Activated naive CD4-positive, alpha-beta T cell (primary cell): ENCODE measurements at places on chromosomes 2 and 18.
A peak's percentile ranks its signal among the peaks of the same experiment; 100 is the strongest.

GRCh38 chr2:146917431-146918042 is 927.3 kb upstream of the ACVR2A start:
- no peak for DNase-seq

- DNase-seq: no peak
Observed at GRCh38 chr2:136858656-136859055, 93.3 kb downstream of the THSD7B start.

DNA sequence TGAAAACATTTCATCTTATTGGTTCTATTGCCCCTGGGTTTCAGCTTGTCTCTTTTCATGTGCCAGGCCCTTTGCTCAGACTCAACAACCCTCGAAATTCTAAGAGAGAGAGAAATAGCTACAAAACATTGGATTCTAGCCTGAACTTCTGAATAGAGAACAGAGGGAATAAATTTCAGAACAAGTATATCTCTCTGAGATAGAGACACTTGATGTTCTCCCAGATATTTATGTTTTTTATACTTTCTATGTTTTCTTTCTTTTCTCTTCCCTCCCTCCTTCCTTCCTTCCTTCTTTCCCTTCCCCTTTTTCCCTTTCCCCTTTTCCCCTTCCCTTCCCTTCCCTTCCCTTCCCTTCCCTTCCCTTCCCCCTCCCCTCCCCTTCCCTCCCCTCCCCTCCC is 279.5 kb upstream of the SPRED2 start:
- no peak for DNase-seq

- DNase-seq: no peak
Observed at GRCh38 chr2:168798888-168799410, 3.5 kb upstream of the NOSTRIN start.

- DNase-seq: no peak
Observed at GRCh38 chr2:151043484-151043883, 218.2 kb downstream of the RBM43 start.

DNA sequence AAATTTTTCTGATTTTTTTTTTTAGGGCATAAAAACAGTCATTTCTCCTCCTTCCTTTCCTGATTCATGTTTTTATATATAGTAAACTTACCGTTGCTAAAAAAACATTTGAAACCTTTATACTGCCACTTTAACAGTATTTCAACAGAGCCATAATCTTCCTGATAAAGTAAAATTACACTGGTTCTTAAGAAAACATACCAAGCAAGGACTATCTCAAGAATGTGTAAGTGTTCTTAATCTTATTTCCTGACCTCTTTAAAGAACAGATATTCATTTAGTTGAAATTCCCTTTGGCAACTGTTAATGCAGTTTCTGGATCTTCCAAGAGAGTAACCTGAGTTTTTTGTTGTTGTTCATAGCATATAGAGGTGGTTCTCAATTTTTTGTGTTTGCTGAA is 26.6 kb upstream of the COLEC12 start:
- no peak for DNase-seq

- no peak for DNase-seq
Observed at GRCh38 chr2:240237609-240238174, 97.2 kb upstream of the OTOS start.

DNA sequence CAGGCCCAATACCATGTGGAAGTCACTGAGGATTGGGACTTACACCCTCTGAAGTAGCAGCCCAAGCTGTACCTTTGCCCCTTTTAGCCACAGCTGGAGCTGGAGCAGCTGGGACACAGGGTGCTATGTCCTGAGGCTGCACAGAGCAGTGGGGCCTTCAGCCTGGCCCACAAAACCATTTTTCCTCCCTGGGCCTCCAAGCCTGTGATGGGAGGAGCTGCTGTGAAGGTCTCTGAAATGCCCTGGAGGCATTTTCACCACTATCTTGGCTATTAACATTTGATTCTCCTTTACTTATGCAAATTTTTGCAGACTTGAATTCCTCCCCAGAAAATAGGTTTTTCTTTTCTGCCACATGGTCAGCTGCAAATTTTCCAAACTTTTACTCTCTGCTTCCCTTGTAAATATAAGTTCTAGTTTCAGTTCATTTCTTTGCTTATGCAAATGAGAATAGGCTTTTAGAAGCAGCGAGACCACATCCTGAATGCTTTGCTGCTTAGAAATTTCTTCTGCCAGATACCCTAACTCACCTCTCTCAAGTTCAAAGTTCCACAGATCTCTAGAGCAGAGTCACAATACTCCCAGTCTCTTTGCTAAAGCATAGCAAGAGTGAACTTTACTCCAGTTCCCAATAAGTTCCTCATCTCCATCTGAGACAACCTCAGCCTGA is 213.8 kb upstream of the MGAT5 start:
- DNase-seq: no peak

DNA sequence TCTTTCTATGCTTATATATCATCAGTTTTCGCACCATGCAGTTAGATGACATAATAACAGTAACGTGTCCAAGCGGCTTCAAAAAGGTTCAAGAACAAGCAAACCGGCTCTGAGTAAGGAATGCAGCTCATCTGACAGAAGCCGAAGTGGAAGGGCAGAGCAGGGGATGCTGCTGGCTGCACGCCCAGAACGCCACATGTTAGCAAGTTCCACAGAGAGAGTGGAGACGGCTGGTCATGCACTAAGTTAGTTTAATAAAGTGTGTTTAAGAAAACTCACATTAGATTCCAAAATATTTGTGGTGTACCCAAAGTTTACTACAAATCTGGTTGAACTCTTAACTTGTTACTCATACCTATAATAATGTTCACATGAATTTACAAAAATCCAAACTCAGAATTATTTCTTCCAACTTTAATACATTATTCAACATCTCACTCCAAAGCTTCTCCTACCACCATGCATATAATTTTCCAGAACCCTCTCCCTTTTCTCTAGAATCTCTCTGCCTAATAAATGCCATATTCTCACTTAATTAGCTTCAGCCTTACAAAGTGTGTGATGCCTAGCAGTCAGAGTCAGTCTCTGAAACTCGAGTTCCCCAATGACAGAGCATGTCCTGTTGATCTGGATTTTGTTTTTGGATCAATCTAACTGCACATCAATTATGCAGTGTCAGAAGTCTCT is 170.0 kb downstream of the DNAH7 start:
- no peak for DNase-seq

GRCh38 chr2:107719141-107719540 is 107.6 kb upstream of the RGPD4 start:
- DNase-seq: no peak

- no peak for DNase-seq
Observed at GRCh38 chr2:172361360-172361759, 66.0 kb upstream of the ITGA6 start.

DNA sequence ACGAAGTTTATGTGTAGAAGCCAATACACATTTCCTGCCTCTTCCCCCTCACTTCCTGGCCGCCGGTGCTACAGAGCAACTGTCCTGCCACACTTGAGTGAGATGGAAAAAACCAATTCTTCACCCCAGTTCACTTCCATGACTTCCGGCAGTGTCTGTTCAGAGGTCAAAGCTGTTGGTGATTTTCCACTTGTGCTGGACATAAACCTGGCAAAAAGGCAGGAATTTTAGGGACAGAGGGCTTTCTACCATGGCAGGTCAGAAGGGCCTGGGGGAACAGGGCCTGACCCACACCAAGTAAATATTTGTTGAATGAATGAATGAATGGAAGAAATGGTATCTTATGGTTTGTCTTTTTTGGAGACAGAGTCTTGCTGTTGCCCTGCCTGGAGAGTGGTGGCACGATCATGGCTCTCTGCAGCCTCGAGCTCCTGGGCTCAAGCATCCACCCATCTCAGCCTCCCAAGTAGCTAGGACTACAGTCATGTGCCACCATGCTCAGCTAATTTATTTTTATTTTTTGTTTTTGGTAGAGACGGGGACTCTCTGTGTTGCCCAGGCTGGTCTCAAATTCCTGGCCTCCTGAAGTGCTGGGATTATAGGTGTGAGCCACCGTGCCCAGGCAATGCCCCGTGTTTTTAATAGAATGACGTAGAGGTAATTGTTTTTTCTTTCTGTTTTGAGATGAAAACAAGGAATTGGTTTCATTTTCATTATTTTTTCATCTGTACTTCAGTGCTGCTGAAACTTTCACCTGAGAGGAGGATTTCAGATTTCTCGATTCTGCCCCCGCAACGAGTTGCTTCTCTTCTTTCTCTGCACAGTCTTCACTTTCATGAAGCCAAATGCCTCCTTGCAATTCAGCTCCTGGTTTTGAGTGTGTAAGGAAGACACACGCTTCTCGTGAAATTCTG is 48.0 kb upstream of the LPIN2 start:
- peak; percentile 8 for DNase-seq

- DNase-seq: no peak
Observed at GRCh38 chr2:29129586-29130281, 14.5 kb downstream of the CLIP4 start.

DNA sequence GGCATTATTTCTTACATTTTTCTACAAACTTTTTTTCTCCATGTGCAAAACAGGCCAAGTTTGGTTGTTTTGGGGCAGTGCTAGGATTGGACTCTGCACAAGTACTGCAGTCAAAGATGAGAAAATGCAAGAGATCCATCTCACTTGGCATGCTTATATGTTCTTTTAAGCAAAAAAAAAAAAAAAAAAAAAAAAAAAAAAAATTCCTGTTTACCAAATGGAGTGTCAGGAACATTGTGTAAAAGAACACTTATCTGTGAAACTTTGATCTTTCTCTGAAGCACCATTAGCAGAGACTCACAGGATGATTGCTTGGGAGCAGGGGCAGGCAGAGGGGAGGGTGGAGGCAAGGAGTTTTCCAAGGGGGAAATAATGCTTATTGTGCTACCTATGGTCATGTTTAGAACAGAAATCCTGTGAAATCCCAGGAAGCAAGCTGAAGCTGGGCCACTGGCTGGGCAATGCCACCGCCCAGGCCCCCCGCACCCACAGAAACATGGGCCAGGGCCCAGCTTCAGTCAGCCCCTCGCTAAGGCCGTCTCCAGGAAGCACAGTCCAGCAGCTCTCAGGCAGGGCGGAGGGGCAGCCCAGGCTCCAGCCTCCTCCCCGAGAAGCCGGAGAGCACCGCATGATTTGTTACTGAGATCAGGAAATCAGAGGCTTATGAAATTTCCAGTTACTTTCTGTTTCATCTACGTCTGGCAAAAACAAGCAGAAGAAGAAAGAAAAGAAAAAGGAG is 229.4 kb downstream of the ZNF516 start:
- no peak for DNase-seq

- no peak for DNase-seq
Observed at GRCh38 chr2:195408196-195408595, 248.8 kb upstream of the SLC39A10 start.

DNA sequence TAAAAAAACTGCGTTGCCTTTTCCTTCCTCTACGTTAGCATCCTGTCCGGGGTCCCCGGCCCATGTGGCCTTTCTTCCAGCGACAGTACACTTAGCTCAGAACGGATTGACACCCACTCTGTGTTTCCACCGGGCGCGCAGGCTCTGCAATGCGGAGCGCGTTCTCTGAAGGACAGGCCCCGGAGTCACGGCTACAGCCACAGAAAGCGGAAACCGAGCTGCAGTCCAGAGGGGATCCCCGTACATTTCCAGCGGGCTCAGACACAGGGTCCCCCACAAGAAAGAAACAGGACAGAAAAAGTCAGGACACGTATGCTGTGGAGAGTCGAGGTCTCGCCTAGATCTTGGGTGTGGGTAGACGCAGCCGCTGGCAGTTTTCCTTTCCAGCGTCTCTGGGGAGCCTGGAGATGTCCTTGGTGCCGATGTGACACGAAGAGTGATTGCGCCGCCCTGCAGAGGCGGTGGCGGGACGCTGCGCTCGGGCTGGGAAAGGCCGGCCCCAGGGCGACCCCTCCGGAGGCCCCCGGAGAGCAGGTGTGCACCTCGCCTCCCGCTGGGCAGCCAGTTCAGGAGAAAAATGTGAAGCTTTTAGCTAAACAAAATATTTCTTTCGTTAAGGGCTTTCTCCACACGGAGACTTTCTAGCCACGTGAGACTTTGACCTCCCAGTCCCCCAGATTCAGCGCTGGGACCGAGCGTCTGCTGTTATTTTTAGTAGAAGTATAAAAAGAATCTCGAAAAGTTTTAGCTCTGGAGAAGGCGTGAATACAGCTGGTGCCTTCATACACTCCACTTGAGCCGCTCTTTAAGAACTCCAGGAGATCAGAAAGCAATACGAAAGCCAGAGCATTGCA is 1.3 kb upstream of the ACKR3 start:
- DNase-seq: no peak

GRCh38 chr2:218585541-218585940 is 16.9 kb downstream of the CNOT9 start:
- no peak for DNase-seq

DNA sequence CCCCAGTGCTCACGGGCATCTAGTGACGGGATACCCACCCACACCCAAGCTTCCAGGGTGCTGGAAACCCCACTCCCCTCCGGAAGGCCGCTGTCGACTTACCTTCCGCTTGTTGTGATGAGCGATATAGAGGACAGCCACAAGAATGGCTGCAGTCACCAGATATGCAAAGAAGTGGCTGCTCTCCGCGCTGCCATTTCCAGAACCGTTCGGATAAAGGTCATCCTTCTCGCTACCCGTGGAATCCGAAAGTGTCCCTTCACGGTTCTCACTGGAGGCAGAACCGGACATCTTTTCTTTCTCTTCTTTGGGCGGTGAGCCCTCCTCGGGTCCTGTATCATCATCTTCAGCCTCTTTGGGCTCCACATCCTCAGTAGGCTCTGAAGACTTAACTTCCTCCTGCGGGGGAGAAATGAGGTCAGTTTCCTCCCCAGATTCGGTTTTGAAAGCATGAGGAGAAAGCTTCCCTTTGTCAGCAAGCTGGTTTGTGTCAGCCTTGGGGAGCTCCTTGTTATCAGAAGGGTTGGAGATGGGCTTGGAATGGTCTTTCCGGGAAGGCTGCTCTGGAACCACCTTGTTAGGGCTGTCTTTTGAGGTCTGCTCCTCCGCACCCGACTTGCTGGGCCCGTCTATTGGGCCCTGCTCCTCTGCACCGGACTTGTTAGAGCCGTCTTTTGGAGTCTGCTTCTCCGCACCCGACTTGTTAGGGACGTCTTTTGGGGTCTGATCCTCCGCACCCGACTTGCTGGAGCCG is 1.2 kb downstream of the TGOLN2 start:
- no peak for DNase-seq
